ENCODE measurements at places on chromosomes 13 and 19.

DNA sequence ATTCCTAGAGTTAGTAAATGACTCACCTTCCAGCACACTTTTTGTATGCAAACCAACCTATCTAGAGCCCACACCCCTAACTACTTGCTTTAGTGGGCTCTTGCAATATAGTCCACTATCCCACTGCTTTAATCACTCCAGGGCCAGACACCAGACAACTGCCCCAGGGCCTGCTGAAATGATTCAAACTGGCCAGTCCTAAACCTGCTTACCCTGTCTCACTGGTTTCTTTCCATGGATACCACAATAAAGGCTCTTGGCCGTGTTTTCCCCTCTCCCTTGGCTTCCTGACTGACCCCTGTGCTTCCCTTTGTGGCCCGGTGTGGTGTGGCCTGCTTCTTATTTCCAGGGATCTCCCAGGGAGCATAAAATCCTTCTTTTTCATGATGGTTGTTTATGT lies 14.6 kb downstream of the HS6ST3 start:
- DNase-seq, result no peak

- no peak for DNase-seq
Observed at GRCh38 chr13:92843549-92843948, 383.1 kb upstream of the GPC6 start.

GRCh38 chr13:101545521-101545920 lies 93.0 kb downstream of the ITGBL1 start:
- no peak for DNase-seq

DNA sequence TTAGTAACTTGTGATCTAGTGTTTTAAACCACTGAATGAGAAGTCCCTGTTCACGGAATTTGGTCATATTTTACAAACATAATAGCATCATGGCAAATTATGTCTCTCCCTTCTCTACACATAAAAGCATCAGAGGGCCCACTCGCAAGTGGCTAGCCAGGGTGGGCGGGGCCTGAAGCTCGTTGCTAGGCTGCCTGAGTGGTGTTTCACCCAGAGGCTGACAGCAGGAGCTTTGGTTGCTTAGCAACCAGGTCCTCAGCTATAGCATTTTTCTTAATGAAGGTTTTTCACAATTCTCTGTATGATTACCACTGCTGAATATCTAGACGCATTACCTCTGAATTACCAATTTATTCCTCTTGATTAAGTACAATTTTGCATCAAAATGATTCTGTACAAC lies 126.5 kb downstream of the NALCN start:
- no peak for DNase-seq

- DNase-seq, result no peak
Observed at GRCh38 chr13:112074139-112074865, 7.4 kb downstream of the SOX1 start.

GRCh38 chr19:19458110-19458816 lies 52.8 kb downstream of the GATAD2A start:
- no peak for DNase-seq

GRCh38 chr13:42477596-42478190 lies 96.3 kb upstream of the TNFSF11 start:
- no peak for DNase-seq

DNA sequence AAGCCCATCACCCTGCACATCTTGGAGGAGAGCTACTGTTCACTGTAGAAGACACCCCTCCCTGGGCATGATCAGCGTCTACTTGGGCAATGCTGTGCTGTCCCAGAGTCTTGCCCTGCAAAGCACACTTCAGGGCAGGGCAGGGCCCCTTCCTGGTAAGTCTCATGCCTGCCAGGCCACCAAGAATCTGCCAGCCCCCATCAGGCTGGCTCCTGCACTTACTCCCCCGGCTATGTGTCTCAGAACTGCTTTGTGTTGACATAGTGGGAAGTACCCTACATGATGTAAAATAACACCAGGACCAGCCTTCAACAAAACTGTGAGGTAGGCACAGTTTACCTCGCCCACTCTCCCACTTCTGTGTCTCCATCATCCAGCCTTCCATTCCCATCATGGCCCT lies 27.8 kb upstream of the ATP12A start:
- no peak for DNase-seq

DNA sequence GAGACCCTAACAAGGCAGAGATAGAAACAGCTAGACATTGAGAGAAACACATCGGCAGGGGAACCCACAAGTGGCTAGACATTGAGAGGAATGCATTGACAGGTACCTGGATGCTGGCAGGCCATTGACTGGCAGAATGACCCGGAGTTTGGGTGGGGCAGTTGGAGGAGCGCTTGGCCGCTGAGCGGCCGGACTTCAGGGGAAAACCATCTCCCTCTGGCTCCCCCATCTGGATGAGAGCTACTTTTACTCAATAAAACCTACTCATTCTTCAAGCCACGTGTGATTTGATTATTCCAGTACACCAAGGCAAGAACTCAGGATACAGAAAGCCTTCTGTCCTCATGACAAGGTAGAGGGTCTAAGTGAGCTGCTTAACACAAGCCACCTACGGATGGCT lies 473.4 kb downstream of the SLITRK5 start:
- no peak for DNase-seq

DNA sequence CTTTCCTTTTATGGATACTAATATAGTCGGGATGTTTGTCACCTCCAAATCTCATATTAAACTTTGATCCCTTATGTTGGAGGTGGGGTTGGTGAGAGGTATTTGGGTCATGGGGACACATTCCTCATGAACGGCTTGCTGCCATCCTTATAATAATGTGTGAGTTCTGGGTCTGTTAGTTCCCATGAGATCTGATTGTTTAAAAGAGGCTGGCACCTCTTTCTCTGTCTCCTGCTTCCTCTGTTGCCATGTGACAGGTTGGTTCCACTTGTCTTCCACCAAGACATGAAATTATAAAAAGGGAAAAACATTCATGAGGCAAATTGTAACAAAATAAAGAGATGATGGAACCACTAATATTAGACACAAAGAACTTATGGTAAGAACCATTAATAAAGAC lies 107.8 kb upstream of the ATXN8OS start:
- no peak for DNase-seq

DNA sequence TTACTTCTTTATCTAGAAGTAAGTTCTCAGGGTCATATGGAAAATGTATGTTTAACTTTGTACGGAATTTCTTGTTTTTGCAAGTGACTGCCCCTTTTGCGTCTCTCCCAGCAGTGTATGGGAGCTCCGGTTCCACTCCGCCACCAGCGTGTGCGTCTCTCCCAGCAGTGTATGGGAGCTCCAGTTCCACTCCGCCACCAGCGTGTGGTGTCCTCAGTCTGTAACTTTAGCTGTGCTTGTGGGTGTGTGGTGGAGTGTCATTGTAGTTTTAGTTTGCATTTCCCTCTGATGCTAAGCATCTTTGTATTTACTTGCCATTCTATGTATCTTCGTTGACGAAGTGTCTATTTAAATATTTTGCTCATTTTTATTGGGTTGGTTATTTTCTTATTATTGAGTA lies 2.4 kb downstream of the CUL4A start:
- no peak for DNase-seq

DNA sequence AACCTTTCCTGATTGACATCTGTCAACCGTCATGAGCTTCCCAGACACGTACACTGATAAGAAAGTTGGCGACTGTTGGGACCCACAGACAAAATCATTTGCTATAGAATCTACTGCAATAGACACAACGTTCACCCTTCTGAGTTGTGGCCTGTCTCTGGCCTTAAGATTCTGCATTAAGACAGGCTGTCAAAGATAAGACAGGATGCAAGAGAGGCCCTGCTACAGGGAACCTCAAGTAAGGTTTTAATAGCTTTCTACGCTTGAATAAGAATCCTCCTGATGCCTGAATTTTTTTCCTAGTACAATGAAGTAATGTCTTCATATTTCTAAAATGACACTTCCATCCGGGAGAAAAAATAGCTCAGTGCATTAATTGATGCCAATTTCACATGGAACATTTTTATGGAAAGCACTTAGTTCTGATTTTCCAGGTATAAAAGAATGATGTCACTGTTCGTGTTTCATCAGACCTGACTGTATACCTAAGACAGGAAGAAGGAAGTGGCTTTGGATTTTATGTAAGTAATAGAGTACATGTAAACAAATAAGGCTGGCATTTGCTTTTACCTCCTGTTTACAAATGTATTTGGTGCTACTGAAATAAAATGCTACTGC lies 275.2 kb upstream of the GPC6 start:
- no peak for DNase-seq

- no peak for DNase-seq
Observed at GRCh38 chr13:37598597-37598996, at the start of gene POSTN. TSS of gene POSTN (minus strand) at chr13:37598768. CDS start at chr13:37598726, 42 bp downstream.

DNA sequence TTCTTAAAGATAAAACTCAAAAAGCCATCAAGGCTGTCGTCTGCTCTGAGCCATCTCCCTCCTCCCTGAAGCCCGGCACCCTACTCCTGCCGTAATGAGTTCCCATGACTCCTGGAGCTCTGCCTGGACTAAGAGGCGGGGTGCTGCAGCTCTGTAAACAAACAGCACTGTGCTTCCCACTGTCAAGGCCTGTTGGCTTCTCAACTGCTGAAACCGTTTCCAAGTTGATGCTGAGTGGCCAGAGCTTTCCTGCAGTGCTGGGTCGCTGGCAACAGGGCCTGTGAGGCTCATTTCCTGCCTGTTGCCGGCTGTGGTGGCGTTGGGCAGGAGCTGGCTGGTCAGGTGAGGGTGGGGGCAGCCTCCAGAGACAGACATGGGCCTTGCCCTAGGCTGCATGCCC lies 26.7 kb upstream of the ISYNA1 start:
- DNase-seq, result no peak

DNA sequence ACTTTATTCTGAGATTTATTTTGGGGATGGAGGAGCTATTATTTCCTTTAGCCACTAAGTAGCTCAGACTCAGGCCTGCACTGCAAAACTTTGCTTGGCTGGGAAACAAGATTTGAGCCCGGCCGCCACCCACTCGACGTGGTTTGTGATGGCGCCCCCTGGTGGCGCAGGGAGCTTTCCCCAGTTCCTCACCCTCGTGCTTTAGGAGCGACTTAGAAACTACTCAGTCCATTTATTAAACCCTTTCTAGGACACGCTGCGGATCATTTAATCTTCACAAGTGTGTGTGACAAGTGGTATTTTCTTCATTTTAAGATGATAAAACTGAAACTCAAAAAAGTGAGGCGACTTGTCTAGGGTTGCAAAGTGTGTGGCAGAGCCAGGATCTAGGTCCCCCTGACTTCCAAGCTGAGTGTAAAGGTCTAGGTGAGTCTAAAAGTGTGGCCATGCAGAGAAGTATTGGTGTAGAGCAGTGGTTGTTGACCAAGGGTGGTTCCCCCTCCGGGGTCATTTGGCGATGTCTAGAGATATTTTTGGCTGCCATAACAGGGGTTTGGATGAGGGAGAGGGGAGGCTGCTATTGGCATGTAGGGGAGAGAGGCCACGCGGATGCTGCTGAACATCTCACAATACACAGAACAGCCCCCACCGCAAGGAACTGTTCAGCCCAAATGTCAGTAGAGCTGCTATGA lies 2.2 kb downstream of the CXCL17 start:
- DNase-seq, result no peak

GRCh38 chr13:46598820-46599180 lies 45.8 kb downstream of the LRCH1 start:
- no peak for DNase-seq

- no peak for DNase-seq
Observed at GRCh38 chr19:13978351-13979243, 26.3 kb downstream of the DCAF15 start.

DNA sequence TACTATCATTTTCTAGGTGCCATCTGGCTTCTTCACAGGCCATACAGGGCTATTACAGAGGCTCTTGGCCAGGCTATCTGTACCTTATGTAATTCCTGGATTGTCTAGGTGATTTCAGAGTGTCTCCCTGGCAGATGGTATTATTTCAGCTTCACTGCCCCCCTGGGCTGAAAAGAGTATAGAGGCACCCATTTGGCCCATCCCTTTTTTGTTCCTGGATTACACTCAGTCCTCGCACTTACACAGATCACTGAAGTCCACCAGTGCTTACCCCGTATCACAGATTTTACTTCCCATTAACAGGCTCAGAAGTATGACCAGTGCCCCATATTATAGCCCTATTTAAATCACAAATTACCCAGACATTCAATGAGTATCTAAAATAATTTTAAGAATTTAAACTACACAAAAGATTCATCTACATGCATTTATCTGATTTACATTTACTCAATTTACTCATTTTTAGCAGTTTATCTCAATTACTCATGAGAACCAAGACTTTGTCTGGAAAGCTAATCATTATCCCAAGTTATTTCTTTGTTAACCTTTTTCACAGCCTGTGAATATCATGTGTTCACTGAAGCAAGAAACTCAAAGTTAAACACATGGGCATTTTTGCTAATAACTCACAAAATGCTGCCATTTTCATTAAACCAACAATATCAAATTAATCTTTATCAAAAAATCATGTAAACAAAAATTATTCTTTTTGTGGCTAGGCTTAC lies 121.0 kb downstream of the PCDH20 start:
- no peak for DNase-seq

DNA sequence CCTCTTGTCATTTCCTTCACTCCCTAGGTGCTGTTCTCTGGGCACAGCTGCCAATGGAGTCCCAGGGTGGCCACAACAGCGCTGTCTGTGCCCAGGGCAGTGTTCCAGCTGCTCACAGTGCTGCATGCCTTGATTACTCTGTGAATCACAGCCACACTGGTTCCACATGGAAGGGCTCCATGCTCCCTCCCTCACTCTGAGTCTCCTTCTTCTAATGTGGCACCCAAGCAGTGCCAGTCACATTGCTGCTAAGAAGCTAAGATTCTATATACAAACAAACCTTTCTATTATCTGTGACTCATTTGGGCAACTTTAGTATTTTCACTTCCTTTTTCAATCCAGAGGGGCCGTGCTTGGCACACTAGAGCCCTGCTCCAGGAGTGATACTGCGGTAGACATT lies 248.7 kb downstream of the TDRD3 start:
- DNase-seq, result no peak

DNA sequence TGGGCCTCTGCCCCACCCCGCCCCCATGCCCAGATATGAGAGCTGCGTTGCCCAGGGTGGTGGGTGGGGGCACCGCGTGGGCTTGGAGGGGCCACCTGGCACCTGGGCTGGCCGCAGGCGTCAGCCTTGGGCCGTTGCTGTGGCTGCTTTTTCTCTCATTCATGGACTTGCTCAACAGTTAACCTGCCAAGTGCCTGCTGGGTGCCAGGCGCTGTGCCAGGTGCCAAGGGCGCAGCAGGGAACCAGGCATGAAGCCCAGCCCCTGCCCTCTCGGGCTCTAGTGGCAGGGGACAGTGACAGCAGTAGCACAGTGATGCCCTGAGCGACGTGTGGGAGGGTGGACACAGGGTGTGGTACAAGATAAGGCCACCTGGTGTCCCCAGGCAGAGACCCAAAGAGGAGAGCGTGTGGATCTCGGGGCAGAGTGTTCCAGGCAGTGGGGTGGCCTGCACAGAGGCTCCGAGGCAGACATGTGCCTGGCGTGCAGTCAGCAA lies 28.1 kb downstream of the DHX34 start:
- DNase-seq, result no peak

- no peak for DNase-seq
Observed at GRCh38 chr13:113224486-113224885, 15.1 kb downstream of the CUL4A start.

DNA sequence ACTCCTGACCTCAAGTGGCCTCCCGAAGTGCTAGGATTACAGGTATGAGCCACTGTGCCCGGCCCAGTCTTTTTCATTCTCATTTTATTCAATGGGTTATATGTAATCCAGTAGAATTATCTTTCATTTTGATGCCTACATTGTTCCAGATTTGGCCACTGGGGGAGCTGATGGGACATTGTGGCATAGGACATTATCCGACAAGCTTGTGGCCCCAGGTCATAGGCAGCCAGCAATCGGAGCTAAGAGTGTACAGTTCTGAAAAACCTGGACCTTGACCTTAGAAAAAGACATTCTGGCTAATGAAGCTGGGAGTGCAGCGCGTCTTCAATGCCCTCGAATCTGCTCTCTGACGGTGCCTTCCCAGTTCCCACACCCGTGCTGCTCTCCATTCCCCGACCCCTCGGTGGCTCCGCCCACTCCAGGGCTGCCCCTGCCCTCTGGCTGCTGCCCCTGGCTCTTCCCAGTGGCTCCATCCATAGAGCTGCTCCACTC lies 108.7 kb downstream of the TEX29 start:
- no peak for DNase-seq

Data from esophagus squamous epithelium (tissue), 5 donors.